Stimulated activated CD8-positive, alpha-beta memory T cell treated with anti-CD3 and anti-CD28 coated beads, Interleukin-15, amount 100 ng/mL, for 4 hours (primary cell): ENCODE measurements at places on chromosomes 2 and 18.
A peak's percentile ranks its signal among the peaks of the same experiment; 100 is the strongest.

GRCh38 chr2:101342625-101343008 is 34.1 kb upstream of the RNF149 start:
- no peak for DNase-seq

DNA sequence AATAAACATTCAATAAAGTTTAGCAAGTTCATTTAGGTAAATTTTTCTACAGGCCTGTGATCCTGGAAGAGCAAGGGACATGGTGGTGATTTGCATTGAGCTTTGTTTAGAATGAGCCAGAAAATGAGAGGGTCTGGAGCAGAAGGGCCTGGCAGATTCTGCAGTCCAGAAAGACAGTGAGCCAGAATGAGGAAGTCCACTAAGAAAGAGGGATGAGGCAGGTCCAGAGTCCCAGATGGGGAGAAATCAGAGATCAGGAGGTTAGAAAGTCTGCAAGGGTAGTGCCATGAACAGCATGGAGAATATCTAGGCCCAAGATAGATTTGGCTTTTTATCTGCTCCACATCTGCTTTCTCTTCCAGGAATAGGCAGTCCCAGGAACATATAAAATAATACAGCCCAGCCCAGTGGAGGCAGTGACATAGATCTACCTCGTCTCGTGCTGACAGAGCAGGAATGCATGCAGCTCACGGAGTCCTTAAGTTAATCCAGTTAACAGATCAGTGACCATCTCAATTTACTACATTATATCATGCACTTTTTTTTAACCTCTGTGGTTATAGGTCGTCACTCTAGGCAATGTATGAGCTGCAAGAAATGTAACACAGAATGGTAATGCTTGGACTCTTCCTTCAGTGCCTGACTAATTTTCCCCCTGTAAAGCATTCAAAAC is 429.0 kb downstream of the SUCLG1 start:
- no peak for DNase-seq

DNA sequence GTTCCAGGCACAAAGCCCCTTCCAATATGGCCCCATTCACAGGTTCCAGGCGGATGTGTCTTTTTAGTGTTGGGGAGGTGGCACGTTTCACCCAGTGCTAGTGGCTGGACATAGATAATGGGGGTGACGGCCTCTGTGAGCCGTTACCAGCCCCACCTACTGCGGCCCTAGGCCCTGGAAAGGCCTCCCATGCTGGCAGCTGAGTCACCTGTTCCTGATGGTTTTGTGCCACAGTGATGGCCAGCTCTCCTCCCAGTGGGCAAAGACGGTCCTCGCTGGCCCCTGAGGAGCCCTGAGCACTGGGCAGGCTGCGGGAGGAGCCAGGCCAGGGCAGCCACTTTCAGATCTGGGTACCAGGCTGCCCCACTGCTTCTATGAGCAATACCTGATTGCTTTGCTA is 40.0 kb upstream of the GPC1 start:
- DNase-seq = no peak

DNA sequence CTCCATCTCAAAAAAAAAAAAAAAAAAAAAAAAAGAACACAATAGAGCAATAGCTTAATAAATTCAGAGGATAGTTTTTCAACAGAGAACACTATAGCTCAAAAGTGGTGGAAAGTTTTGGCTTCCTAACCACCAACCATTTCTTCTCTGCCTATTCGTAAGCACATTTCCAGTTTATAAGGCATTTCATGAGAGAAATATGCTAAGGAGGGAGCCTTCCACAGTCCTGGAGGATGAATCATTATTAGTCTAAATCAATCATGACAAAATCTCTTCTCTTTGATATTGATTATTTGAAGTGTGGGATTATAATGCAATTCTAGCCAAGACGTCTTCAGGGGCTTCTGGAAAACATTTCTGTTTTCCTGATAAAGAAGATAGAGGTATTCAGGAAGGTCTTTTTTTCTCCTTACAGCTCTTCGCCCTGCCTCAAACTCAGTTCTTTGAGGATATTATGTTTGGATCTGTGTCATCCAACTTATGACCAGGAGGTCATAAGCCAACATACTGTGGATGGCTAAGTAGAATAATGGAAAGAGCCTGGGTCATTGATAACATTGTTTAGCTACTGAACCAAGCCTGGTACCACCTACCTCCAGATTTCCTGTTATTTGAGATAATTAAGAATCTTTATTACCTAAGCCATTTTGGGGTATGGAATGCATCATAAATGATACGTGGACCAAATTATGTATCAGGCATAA is 207.3 kb downstream of the TRIB2 start:
- no peak for DNase-seq

- no peak for DNase-seq
Measured at GRCh38 chr18:79933765-79934164, 17.7 kb downstream of the SLC66A2 start.

GRCh38 chr2:15809404-15809803 is 130.9 kb upstream of the MYCN start:
- DNase-seq = no peak

- no peak for DNase-seq
Measured at GRCh38 chr2:15664273-15665066, 72.8 kb downstream of the DDX1 start.

DNA sequence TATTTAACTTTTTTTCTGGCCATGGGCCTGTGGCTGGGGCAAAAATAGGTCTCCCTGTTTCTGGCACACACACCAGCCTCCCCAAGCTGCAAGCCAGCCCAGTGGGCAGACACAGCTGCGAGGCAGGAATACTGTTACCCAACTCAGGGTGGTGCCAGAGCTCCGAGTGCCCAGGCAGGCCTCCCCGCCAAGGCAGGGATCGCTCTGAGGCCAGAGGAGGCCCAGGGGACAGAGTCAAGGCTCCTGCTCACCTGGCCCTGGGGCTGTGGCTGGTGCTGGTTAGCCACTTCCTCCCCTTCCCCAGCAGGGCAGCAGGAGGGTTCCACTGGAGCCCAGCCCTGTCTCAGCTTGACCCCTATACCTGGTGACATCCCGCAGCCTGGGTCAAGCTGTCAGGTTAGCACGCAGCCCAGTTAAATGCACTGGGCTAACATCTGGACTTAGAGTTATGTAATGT is 67.1 kb upstream of the EPAS1 start:
- DNase-seq = no peak

DNA sequence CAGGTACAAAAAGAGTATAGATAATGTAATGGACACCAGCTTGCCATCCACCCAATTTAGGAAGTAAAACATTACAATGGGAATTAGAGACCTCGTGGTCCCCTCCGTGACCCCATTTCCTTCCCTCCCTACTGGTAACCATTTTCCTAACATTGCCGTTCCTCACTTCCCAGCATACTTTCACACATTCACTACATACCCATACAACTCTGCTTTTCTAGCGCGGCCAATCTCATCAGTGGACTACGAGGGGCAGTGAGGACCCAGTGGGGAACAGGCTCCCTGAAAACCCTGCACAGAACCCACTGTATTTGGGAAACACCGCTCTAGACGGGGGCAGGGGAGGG is 1.1 kb downstream of the ENOSF1 start:
- DNase-seq = no peak

DNA sequence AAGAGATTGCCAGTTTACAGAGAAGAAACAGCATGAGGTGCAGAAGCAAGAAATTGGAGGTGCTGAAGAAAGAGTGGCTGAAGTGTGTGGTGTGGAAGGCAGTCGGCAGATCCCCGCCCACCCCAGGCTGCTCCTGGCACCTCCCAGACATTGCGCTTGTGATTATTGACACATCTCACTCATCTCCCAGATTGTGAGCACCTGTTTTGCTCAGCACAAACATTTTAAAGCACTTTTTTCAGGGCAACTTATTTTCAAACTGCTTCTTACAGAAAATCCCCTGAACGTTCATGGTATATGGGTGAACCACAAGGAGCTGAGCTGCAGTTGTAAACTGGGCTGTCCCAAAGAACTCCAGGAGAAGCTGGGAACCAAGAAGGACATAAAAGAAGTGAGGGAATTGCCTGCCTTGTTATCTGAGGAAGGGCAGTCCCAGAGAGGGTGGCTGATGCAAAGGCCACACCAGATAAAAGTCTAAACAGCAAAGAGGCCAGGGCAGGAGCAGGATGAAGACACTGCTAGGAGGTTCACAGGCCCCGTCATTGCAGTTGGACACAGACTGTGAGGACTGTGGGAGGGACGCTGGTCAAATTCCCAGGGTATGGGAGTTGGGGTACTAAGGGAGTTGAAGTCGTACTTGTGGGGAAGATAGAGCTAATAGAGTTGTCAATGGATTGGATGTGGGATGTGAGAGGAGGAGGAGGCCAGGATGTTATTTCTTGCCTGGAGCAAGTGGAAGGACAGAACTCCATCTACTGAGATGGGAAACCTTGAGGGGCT is 65.1 kb downstream of the INPP4A start:
- no peak for DNase-seq

GRCh38 chr18:21242780-21243401 is 859 bp downstream of the GREB1L start:
- DNase-seq = no peak

DNA sequence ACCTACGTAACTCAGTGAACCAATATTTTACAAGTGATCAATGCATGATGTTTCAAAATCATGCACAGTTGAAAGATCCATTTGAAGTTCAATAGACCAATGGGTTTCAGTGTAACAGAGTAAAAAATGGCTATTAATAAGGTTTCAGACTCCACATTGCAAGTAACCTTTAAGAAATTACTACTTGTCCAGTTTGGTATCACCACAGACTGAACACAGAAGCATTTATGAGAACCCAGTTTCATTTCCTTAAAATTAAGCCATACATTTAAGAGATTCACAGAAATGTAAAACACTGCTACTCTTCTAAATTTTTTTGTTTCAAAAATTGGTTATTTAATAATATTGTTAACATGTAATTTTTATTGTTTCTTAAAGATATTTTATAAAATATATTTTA is 98.9 kb upstream of the CHRNA1 start:
- DNase-seq = no peak

DNA sequence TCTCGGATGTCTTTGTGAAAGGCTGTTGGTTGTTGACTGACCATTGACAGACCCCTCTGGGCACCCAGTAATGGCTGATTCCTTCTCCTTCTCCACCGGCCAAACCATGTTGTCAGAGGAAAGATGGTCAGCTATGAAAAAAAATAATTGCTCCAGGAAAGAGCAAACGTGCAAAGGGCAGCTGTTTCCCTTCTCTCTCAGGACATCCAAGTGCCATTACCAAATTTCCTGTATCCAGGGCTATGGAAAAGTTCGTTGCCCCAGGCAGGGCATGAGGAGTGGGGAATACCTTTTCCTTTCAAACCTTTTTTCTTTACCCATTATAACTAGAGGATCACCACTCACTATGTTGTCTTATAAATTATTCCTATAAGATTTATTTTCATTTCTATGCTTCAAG is 321.5 kb upstream of the HNRNPA3 start:
- no peak for DNase-seq

- DNase-seq = no peak
Measured at GRCh38 chr2:169080250-169081069, 11.1 kb downstream of the DHRS9 start.

DNA sequence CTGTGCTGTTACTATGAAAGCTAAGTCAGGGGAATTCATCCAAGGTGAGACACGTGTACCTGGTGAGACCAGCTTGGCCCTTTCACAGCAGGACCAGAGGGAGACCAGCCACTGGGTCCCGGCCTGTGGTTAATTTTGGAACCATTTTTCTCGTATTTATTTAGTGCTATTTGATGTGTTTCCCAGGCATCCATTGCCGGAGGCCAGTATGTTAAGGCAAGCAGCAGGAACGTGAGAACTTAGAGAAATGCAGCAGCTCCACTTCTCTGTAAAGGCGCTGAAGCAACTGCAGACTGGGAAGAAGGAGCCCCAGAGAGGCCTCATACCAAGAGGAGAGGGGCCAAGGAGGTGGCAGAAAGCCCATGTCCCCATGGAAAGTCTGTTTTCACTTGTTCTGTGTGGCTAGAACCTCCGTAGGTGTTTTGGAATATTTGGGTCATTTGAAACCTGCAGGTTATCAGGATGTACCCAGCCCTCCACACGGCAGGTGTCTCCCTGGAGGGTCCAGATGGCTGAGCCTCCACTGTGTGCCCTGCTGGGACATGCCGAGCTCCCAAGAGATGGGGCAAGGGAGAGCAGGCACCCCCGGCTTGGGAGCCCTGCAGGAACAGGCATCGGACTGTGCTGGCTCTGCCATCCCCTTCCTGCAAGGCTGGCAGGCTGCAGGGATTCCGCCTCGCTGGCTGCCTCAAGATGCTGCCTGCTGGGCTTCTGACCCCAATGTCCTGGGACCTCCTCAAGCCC is 256.0 kb upstream of the RAB6C start:
- no peak for DNase-seq

GRCh38 chr2:218983263-218983933 is 1.6 kb downstream of the FEV start:
- no peak for DNase-seq

- DNase-seq = no peak
Measured at GRCh38 chr2:42804338-42804737, 12.0 kb upstream of the HAAO start.

DNA sequence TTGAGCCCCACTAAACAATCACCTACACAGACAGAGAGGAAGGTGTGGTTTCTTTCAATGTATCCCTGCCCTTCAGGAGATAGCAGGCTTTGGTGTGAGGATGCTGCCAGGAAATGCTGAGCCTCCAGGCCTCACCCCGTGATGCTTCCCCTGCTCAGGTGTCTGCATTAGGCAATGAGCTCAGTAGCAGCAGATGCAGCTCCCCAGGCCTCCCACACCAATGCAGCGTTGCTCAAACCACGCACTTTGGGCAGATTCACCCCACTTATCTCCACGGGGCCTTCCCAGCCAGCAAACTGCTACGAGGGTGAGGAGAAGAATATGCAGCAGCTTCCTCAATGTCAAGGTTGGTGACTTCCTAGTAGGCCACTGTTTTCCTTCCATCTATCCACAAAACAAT is 229.3 kb upstream of the PXDN start:
- no peak for DNase-seq

GRCh38 chr18:46917803-46918600 is 600 bp downstream of the KATNAL2 start:
- DNase-seq = no peak

DNA sequence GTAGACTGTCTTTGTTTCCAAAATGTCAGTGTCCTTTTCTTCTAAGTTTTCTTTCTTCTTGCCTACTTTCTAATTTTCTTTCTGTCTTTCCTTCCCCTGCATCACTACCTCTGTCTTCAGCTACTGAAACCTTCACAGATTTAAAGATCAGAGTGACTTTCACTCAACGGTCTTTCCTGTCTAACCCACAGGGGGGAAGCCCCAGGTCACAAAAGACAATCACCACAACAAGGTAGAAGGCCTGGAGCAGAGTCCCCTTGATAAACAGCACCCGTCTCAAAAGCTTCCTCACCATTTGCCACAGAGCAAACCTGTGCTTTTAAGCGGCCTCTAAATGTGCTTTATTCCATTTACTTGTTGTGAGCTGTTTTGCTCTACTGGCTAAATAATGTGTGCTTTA is 665.4 kb downstream of the BCL11A start:
- DNase-seq = peak; percentile 5

GRCh38 chr2:73736378-73736777 is 767 bp downstream of the TPRKB start:
- DNase-seq = no peak

- no peak for DNase-seq
Measured at GRCh38 chr2:207767461-207768167, 2.1 kb downstream of the FZD5 start.
